ENCODE measurements at places on chromosomes 3 and 15.

DNA sequence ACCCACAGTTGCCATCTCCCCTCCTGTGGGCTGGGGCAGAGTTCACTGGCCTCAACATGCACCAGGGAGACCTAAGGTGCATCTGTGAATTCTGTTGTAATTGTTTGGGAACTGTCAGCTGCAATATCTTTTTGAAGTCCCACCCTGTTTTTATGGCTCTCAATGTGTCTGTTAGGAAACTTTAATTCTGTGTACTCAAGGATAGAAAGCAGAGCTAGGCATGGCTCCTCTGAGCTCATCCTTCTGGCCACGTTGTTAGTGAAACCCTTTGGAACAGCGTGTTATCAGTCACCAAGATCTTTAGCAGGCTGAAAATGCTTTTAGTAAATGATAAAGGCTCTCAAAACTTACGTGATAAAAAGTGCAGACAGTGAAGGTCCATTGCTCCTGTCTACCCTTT is 33.6 kb upstream of the MTMR10 start:
- no peak for DNase-seq

GRCh38 chr15:39538936-39539335 is 41.9 kb upstream of the THBS1 start:
- DNase-seq, result no peak

GRCh38 chr3:124796477-124796876 is 66.2 kb downstream of the UMPS start:
- no peak for DNase-seq

- DNase-seq, result no peak
Measured at GRCh38 chr3:69821133-69821532, 81.9 kb downstream of the MITF start.

GRCh38 chr15:50018491-50018890 is 100.5 kb downstream of the ATP8B4 start:
- no peak for DNase-seq

DNA sequence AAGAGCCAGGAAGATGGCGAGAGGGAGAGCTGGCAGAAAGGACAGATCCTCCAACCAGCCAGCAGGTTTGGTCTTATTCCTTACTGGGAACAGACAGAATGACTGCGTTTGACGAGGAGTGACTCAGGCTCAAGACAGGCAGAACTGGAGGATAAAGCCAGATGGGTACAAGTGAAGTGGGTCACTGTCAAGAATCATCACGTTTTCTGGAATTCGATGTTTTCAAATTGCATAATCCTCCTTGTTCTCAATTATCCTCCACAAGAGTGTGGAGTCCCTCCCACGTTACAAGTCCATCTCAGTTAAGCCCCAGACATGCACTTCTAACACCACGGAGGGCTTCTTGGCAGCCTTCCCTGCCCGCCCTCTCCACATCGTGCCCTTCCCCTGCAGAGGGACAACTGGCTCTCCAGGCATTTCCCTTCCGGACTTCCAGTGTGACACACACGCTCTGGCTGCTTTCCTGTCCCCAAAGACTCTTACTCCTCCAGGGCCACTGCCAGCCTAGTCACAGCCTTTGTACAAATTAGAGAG is 183.1 kb downstream of the CHST2 start:
- no peak for DNase-seq

GRCh38 chr3:129106320-129106719 is 15.3 kb downstream of the RAB43 start:
- no peak for DNase-seq

DNA sequence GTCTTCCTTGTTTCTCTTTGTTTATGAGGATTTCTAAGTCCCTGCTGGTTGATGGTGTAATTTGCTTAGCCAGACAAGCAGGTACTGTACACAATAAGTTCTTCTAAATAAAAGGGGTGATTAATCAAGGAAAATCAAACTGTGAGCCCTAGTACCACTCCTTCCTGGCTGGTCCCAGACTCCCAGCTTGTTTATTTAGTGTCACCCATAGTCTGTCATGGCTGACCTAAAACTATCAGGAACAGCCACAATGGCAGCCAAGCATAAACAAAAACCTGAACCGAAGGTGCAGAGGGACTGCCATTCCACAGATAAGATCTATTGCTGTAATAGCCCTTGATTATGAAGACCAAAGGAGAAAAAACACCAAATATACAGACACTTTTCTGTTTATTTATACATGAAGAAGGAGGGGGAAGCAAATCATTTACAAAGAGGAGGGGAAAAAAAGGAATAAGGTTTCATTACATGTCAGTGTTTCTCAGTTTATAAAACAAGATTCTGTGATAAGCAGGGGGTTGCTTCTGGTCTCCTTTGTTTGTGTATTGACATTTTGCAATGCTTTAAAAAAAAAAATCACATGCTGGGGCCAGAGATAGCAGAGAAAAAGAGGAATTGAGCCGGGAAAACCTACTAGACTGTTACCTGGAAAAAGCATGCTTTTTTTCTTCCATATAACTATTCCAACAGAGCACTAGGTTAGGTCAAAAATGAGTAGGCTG is 182.4 kb upstream of the DPH6 start:
- DNase-seq, result no peak

DNA sequence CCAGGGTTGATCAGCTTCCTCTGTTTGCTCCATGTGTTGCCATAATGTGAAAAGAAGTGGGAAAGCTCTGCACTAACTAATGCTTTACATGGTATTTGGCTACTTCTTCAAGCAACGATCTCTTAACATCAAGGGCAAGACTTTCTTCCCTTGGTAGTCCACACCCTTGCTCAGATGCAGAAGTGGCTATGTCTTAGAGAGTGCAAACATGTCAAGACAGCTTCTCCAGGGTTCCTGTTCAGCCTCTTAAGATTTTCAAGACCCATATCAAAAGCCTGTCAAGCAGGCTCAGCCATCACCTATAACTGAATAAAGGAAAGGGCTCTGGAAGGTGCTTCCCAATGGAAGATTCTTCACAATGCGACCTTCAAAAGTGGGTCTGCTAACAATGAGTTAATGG is 64.8 kb upstream of the CSTA start:
- DNase-seq, result no peak

- no peak for DNase-seq
Measured at GRCh38 chr3:45690336-45691035, 1.3 kb downstream of the SACM1L start.
